EH (cell line): ENCODE measurements at places on chromosomes 11 and 22.

- DNase-seq, result peak; percentile 16
These were observed 2.8 kb downstream of the PRG3 start for GRCh38 chr11:57378186-57378585.

DNA sequence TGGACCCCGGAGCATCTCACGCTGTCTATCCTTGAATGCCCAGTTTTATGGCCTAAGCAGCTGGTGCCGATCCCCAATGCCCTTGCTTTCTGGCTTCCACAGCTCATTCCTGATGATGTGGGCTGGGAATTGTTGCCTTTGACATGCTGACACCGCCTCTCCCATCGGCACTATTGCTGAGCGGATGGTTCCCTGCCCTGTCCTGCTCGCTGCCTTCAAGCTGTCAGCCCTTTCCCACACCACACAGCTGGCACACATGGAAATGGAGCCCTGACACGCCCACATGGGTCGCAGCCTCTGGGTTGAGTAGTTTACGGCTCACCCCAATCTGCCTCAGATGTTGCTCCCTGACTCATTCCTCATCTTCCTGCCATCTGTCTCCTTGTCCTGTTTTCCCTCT, 110.2 kb upstream of the SESN3 start:
- DNase-seq, result no peak

GRCh38 chr11:77198440-77198849, 70.4 kb downstream of the MYO7A start:
- DNase-seq, result peak; percentile 19

DNA sequence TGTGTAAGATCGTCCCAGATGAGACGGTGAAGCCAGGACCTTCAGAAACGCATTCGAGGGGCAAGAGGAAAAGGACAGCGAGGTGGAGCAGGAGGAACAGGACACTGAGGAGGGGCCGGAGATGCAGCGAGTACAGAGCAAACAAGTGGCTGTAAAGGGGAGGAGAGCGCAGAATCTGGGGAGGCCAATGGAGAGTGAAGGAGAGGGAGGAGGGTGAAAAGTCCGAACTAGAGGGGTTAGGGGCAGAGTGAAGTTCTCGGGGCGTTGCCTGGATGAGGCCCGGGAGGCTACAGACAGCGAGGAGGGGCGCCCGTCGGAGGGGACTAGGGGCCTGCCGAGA, 8.8 kb upstream of the PPIL2 start:
- DNase-seq, result no peak

- no peak for DNase-seq
These were observed 428.5 kb downstream of the SOX6 start for GRCh38 chr11:15927864-15928217.

DNA sequence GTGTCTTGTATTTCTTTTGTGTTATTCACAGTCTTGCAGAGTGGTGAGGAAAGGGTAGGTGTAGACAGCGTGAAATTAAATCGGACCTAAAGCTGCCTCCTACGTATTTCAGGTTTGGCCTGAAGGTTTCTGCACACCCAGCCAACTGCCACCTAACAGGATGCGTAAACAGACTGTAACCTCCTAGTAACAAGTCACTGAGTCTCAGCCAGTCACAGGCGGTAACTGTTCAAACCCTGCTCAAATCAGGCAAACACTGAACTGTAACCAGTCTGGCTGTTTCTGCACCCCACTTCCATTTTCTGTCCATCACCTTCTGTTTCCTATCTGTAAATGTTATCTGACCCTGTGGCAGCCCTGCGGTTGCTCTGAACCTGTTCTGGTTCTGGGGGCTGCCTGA, 87.1 kb downstream of the ADAMTS15 start:
- no peak for DNase-seq

GRCh38 chr11:34552270-34552669, 38.7 kb upstream of the ELF5 start:
- DNase-seq, result no peak

DNA sequence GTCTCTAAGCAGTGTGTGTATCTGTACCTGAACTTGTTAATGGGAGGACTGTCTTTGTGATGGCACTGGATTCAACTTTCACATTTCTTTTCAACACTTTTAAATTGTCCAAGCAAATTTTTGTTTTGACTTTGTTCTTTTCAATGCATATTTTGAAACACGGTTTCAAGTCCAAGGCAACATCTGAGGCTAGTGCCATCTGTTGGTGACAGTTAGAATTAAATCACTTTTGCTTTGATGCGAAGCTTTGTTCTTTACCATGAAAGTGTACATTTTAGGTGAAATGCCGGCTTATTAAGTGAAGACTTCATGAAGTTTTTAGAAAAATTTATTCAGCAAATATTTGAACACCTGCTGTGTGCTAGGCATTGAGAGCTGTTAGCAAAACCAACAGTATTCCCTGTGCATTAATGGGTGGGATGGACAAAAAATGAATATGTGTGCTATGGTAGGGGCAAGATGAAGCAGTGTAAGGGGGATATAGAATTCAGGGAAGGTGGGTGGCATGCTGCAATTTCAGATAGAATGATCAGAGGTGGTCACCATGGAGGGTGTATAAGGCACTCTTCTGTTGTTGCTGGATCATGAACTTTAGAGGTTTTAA, 70.2 kb downstream of the DDX10 start:
- DNase-seq, result no peak

DNA sequence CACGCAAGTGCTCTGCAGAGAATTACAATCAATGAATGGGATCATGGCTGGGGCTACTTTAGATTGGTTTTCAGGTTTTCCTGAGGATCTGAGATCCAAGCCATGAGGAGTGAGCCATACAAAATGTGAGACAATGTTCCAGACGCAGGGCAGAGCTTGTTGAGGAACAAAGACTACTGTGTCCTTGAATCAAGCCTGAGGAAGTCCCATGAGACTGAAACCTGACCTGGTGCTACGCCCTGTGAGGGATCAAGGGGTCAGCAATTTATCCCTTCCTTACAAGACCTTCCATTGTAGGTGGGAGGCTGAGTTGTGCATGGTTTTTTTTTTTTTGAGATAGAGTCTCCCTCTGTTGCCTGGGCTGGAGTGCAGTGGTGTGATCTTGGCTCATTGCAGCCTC, 2.1 kb downstream of the INCENP start:
- no peak for DNase-seq

DNA sequence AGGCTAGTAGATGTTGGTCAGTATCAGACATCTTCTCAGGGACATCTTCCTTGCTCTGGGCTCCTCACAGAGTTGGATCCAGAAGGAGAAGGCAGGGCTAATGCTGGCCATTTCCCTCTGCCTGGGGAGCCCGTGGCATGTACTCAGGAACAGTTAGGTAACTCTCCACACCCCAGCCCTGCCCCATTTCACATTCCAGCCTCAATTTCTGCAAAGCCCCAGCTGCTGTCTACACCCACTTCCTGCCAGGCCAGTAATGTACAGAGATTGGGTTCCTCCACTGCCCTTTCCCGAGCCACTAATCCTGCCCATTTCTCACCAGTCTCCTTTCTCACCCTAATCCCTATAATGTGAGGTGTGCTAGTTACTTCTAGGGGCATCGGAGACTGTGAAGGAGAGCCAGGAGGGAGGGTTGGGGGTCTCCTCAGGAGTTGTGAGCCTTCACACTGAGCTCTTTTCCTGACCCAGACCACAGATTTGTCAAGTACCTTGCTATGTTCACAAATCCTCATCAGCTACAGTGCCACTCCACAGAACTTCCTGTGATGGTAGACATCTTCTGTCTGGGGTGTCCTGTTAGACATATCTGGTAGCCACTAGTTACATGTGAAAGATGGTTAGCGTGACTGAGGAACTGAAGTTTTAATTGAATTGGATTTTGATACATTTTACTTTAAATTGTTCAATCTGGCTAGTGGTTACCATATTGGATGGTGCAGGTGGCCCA, 1.3 kb upstream of the SEC14L3 start:
- DNase-seq, result no peak

DNA sequence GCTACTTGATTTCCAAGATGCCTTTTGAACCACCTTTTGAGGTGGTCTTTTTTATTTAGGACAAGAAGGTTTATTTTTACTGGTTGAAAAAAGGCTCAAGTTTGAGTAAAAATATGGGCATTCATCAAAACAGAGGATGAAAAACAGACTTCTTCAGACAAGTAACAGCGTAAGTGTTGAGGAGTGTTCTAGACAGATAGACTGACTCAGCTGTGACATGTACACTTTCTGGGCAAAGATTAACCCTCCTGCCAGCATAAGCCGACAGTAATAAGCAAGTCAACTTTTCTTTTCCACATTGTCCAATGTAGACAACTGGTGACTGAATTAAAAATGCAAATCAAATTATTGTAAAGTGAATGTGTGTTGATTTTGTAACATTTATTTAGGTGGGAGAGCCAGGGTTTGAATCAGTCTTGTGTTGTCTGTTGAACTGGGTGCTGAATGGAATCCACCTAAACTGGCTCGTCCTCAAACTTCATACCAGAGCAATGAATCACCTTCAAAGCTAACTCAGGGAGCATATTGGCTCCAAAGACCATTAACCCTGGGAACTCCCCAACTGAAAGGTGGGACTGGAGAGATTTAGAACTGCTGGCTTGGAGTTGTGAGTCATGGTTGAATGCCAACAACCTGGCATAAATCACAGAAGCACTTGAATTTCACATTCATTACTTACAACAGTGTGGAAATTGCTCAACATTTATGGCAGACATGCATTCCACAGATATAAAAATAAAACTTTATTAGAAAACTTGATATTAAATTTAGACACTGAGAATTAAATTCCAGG, 377.0 kb downstream of the ETS1 start:
- DNase-seq, result peak; percentile 94

DNA sequence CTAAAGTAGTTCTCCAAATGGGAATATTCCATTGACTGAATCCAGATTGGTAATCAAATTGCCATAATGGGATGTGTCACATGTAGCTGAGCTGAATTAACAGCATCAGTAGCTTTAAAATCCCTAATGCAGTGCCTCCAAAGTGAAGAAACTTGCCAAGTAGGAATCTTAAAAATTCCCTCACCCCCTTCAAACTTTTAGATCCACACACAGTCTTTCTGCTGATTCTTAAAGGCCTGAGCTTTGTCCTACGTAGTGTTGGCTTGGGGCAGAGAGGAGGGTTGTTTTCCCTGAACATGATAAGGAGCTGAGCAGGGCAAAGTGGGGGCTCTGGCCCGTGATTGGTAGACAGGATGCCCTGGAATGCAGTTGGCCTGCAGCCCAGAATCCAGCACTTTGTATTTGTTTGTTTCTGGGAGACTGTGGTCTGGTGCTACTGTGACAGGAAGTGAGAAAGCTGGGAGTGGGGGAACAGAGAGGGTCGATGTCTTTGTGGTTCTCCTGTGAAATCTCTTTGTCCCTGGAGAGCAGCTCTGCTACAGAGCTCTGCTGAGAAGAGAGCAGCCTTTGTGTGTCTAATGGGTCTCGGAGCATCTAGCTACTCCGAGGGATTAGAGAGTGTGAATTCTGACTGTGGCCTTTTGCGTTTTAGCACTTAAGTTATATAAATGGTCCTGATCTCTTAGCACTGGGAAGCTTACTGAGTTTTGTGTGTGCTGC, 16.9 kb downstream of the CTNND1 start:
- peak; percentile 99 for DNase-seq

- DNase-seq, result peak; percentile 40
These were observed 8.4 kb upstream of the IRAG1 start for GRCh38 chr11:10701982-10702381.

- peak; percentile 74 for DNase-seq
These were observed 204.4 kb downstream of the ADAMTS15 start for GRCh38 chr11:130652671-130653335.

DNA sequence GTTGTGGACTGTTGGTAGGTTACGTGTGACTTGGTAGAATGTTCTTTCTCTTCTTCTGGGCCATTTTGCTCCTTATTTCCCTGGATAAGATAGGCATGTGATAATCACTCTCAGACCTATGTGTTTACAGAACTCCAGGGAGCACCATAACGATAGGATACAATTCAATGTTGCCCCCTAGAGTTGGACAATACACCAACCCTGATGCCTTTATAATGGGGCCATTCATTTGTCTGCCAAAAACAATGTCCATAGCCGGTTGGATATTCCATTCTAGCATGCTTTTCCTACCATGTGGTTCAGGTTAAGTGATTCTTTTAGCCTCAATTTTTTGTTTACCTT, 60.5 kb downstream of the APIP start:
- DNase-seq, result no peak

- DNase-seq, result peak; percentile 23
These were observed 96.9 kb downstream of the FAM76B start for GRCh38 chr11:95692526-95693260.

- DNase-seq, result no peak
These were observed 847.3 kb downstream of the BRD1 start for GRCh38 chr22:48980409-48980808.

GRCh38 chr22:28443526-28443876, 236.1 kb downstream of the TTC28 start:
- DNase-seq, result peak; percentile 80

- no peak for DNase-seq
These were observed 13.8 kb downstream of the GGT5 start for GRCh38 chr22:24230911-24231656.
